Naive thymus-derived CD8-positive, alpha-beta T cell (primary cell): ENCODE measurements at places on chromosomes 2 and 18.

DNA sequence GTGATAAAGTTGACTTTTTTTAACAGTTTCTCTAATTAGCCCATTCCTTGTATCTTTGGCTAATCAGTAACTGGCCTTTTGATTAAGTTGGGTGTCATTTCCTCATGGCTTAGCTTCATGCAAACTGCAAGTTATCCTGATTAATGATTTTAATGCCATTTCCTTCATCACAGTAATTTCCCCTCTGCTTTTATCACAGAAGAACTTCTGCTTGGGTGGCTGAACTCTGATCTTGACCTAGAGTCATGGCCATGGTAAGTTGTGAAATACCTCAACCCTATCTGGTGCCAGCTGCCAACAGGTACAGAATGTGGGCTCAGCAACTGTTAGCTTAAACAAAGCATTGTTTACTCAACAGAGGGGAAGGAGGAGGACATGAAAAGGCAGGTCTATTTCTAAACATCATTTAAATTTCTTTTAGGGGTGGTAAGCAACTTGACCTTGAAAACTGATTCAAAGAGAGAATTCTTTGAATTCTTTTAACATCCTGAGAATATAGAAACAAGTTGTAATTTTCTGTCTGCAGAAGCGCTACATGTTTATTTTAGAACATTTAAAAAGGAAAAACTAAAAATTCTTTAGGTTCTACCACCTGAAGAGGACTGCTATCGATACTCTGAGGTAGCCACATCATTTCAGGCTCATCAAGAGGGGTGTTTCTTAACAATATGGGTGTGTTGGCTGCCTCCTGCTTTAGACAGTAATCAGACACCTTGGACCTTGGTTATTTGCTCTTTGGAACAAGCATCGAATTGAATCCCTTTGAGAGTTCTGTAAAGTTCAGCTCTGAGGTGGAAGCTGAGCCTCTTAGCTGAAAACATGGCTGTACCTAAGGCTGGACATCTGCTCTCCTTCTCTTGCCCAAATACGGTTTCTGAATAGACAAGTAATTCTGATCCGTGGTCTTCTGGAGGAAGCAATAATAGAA lies 39.7 kb downstream of the ANXA4 start:
- no peak for DNase-seq

DNA sequence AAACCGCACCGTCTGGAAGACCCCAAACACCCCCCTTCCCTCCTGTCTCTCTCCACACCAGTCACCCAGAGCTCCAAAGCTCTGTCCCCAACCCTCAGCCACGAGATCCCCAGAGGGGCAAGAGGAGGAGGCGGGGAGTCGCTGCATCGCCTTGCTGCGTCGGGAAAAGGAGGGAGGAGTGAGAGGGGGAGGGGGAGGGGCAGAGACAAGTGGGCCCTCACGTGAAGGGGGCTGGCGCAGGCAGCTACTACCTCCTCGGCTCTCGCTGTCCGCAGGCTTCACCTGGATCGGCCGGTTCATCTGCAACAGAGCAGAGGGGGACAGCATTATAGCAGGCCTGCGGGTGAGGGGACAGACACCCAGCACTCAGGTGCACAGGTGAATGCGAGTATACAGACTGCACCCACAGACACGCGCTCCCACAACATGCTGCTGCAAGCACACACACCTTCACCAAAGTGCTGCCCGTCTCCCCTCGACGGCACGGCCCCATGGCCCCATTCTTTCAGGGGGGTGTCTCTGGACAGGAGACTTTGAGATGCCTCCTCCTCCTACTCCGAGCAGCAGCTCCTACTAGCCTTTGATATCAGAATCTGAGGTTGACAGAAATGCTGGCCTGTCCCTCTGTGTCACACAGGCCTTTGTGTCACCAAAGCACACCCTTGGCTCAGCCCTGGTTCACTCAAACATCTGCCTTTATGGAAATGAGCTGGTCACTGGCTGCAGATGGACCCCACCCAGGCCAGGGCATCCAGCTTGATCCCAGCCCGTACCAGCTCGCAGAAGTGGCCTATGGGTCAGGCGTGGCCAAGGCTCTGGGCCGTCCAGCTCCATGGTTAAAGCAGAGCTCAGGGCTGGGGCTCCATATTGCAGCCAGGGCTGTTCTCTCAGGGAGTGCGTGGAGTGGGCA lies 243.8 kb downstream of the CELF4 start:
- DNase-seq: no peak

- DNase-seq: no peak
These were observed 200.0 kb downstream of the GBX2 start for GRCh38 chr2:235968155-235968554.

- no peak for DNase-seq
These were observed 1534.4 kb downstream of the LRP1B start for GRCh38 chr2:140596447-140596846.

DNA sequence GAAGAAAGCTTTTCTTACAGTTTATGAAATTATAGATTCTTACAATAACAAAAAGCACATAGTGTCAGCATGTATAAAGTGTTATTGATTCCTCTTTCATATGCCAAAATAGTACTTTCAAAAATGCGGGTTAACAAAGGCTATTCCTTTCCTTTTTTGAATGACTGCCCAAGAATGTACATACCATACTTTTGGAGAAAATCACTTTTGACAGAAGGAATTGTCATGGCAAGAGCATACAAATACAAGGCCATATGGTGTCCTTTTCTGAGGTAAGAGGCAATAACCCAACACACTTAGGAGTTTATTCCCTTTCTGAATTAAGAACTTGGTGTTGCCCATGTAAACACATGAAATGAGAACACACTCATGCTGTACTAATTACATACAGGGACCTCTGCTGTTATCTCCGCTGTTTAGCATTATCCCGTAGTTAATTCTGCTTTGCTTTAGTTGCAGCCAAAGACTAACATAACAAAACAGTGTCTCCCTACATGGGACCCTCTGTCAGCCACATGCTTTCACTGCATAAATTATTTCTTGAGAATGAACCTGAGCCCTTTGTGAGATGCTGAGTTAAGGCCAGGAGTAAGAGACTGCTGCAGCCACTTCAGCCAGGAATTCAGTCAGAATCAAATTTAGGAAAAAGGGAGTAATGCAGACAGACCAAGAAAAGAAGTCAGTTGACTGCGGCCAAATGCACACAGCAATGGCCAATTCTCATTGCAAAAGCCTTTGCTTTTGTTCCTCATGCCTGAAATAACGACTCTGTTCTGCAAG lies 67.0 kb downstream of the CDH2 start:
- DNase-seq: no peak

DNA sequence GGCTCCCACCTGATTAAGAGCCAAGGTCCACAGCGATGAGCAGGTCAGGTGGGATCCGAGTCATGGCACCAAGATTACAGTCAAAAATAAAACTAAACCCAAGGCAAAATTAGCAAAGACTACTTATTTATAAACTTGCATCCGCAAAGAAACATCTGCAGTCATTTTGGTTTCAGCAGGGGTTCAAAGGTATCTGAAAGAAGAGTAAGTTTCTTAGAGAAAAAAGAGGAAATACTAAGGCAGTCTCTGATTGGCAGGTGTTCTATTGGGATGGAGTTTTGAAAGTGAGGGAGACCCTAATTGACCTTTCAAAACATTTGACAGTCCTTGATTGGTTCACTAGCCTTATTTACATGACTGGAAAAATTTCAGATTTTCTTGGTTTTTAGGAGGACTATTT lies 11.0 kb upstream of the PLB1 start:
- DNase-seq: no peak

GRCh38 chr18:69537183-69537582 lies 136.5 kb downstream of the DOK6 start:
- DNase-seq: no peak

- DNase-seq: no peak
These were observed 12.9 kb downstream of the UBR3 start for GRCh38 chr2:169839954-169840746.

DNA sequence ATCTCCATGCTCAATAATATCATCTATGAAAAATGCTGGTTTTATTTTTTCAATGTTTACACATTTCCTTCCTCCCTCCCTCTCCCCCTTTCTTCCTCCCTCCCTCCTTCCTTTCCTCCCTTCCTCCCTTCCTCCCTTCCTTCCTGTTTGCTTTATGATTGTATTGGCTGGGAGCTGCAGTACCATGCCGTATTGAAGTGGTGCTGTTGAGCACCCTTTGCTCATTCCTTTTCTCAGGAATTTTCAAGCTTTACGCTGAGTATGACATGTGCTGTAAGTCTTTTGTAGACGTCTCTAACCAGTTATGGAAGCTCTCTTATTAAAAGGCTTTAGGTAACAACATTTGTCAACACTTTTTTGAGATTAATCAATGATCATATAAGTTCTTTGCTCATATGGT lies 100.4 kb downstream of the SNTG2 start:
- DNase-seq: no peak

DNA sequence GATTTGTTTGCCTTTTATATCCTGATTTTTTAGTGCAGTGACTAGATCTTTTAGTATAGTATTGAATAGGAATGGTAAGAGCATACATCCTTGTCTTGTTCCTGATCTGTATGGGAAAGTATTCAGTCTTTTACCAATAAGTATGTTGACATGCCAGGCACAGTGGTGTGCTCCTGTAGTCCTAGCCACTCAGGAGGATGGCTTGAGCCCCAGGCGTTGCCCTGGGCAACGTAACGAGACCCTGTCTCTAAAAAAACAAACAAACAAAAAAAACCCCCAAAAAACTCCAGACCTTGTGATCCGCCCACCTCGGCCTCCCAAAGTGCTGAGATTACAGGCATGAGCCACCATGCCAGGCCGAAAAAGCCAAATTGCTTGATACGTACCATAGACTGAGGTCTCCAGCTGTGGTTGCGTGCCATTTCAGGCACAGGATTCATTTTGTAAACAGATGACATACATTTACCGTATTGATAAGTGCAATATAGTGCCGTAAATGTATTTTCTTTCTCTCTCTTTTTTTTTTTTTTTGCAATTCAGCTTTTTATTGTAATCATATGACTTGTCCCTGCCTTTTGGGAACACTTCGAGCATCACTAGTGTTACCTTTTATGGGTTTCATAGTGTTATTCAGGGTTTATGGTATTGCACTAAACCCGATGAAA lies 18.5 kb downstream of the BIRC6 start:
- DNase-seq: no peak

DNA sequence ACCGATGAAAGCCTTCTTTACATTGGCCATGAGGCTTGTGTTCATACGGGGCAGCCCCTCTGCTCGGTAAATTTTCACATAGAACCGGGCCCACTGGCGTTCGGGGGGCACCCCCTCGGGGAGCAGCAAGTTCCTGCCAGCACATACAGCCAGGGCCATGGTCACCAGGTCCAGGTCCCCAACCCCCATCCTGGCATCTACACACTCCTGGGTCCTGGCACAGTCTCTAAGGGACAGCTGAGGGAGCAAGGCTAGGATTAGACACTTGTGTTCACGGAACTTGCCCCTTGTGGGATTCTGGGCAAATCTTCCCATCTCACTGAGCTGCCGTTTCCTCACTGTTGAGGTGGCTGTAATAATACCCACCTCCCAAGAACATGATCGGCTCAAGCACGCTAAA lies 5.6 kb upstream of the OTOF start:
- no peak for DNase-seq

DNA sequence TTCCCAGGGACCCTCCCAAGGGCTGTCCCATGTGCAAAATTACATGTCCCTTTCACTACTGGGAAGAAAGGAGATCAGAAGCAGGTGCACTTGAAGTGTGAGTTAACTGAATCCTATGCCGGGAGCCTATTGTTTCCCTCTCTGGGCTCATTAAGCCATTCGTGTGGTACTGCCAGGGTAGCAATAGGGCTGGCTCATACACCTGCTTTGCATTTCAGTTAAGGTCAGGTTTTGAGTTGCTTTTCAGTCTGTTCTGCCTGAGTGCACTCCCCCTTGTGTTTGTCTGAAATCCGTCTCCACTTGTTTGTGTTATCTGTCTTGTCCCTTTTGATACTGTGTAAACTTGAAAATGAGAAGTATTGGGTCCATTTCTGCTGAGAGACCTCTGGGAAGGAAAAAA lies 1232.6 kb upstream of the NRXN1 start:
- DNase-seq: no peak

- no peak for DNase-seq
These were observed 39.5 kb upstream of the IMP4 start for GRCh38 chr2:130303169-130303568.

- DNase-seq: no peak
These were observed 245.4 kb downstream of the NAPG start for GRCh38 chr18:10771053-10771709.

DNA sequence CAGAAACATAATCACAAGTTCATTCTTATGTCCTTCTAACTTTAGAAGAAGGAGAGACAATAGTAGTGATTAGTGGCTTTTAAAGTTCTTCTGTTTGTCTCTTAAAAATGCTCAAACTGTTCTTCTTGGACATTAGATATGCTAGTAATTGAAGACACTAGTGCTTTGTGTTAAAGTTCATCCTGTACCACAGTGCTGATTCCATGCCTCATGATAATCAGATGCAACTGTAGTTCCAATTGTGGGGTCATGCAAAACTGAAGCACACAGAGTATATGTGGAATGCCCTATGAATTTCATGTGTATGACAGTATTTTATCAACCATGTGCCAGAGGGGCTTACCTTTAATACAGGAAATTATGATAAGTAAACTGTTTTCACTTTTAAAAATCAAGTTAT lies 11.4 kb upstream of the KCNJ13 start:
- DNase-seq: no peak

- DNase-seq: peak; percentile 69
These were observed 47.0 kb downstream of the SERTAD2 start for GRCh38 chr2:64606479-64607363.

DNA sequence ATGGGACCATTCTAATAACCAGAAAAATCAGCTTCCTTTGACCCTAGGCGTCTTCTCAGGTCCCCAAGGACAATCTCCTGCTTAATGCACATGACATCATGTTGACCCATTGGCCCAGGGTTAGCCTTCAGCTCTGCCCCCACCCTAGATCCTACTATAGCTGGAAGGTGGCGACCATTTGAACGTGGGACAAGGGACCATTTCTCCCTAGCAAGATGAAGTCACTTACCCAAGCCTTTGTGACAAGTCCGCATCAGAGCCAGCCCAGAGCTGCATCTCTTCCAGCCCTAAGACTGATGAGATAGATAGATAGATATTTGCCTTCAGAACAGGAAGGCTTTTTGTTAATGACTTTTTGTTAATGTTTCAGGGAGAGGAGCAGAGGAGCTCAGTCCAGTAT lies 28.2 kb upstream of the TAF1B start:
- no peak for DNase-seq

- DNase-seq: no peak
These were observed 28.9 kb upstream of the FOSL2 start for GRCh38 chr2:28363686-28364280.

- DNase-seq: no peak
These were observed 154.9 kb downstream of the MGAT5 start for GRCh38 chr2:134408791-134409190.

GRCh38 chr2:64426183-64426952 lies 27.6 kb upstream of the LGALSL start:
- DNase-seq: no peak
